ENCODE measurements at places on chromosomes 6 and 20.

- no peak for DNase-seq
Observed at GRCh38 chr6:168397012-168397411, 44.0 kb upstream of the SMOC2 start.

- DNase-seq: no peak
Observed at GRCh38 chr20:60203451-60203850, 245.2 kb downstream of the CDH26 start.

DNA sequence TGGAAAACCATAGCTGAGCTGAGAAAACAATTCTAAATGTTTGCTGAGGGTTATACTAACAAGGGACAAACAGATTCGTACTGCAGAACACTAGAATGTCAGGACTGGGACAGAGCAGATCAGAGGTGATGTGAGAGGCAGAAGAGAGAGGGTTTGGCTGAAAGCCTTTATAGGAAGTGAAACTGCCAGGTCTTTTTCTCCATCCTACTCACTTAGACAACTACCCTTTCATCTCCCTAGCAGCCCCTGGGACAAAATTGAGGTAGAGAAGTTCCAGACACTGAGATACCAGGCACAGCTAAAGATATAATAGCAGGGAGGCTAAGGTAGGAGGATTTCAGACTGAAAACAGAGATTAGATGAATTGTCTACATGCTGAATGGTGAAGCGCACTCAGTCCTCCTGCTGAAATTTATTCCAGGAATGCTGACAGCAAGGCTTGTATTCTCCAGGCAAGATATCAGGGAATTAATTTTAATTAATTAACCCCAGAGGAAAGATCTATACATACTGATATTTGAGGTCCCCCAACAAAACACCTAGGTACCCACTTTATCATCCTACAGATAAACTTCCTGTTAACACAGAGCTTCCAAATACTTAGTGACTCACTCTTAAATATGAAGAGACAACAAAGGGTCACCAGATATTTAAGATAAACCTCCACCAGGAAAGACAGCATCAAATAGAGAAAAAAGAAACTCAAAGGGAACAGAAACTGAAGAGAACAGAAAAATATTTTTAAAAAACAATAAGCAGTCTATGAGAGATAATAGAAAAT, 12.6 kb upstream of the EIF2S2 start:
- no peak for DNase-seq

- DNase-seq: no peak
Observed at GRCh38 chr6:23445157-23445710, 680.8 kb upstream of the NRSN1 start.

- DNase-seq: no peak
Observed at GRCh38 chr6:7803214-7803613, 77.3 kb downstream of the BMP6 start.

DNA sequence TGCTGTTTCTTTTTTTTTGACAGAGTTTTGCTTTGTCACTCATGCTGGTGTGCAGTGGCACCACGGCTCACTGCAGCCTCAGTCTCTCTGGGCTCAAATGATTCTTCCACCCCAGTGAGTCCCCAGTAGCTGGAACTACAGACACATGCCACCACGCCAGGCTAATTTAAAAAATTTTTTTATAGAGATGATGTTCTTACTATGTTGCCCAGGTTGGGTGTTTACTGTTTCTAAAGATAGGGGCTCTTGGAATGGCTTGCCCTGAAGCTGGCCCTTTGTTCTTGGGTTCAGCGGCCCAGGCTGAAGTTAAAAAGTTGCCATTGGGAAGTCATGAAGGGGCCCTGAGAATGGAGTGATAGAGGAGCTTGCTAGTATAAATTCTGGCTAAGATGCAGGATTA, 16.5 kb downstream of the RALGAPB start:
- DNase-seq: no peak

DNA sequence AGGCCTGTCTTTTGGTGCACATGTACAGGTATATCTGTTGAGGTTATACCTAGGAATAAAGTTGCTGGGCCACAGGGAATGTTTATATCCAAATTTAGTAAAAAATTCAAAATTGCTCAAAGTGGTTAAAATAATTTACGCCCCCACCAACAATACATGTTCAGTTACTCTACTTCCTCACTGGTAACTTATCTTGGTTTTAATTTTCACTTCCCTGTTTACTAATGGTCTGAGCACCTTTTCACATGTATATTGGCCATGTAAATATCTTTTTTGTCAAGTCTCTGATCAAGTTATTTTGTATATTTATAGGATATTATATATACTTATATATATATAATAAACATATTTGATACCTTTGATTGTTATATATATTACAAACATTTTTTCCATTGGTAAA, 9.7 kb downstream of the PDE7B start:
- DNase-seq: no peak
